Cardiac septum (tissue), 1 donor: ENCODE measurements at places on chromosomes 7 and 10. TPM values are rescaled to one million over a fixed set of nuclear protein-coding genes. Genes with fewer than 3 reads are reported as not detected.

DNA sequence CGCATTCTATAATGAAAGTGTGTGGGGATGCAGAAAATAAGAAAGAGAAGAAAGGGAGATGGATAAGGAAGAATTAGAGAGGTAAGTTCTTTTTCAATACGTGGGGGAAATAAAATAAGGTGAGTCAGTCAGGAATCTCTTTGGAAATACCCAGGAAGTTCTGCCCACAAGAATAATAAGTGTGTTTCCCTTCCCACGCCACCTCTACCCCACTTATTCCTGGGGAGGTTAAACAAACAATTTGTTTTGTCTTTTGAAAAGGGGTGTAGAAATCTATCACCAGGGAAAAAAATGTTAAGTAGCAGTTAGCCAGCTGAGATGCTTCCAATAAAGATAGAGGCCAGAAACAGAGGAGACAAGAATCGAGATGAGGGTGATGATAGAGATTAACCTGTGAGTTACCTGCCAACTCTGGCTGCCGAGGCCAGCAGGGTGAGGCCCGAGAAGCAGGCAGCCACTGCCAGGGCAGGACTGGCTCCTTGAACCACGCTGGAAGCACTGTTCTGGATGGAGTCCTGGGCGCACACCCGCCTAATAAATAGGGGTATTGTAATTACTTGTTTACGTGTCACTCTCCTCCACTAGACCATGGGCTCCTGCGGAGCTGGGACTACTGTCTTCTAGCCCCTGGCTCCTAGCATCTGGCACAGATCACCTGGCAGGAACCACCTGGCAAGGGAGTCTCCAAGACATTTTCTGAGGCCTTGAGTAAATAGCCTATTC is 191.3 kb downstream of the FGFR2 start:
- DNase-seq: no peak

DNA sequence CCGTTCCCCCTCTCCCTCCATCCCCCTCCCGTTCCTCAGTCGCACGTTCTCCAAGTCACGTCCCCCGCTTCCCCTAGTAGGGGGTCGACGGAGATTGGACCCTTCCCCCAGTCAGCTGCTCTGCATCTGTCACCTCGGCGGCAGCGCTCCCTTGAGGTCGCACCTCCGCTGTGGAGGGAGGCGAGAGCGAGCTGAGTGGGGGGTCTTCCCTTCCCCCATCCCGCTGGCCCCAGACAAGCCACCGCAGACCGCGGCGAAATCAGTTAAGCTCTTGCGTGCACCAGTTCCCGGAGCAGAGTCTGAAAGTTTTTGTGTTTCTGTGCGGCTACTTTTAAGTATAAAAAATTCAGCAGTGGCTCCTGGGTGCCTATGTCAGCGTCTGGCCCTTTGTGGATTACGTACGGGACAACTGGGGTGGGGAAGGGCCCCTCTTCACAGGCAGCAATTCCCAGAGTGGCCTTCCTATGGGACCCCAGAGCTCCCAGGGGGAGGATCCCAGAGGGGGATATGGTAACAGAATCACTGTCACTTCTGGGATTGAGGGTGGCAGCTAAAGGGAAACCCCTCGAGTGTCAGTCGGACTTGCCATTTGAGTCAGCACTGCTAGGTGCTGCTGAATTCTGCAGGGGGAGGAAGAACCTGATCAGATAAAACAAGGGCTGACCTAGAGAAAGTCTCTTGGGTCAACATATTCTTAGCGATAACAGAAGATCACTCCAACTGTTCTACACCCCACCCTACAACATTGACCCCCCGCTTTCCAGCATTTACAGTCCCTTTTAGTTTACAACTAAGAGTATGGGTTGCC is 12.5 kb upstream of the DDIT4 start:
- no peak for DNase-seq

DNA sequence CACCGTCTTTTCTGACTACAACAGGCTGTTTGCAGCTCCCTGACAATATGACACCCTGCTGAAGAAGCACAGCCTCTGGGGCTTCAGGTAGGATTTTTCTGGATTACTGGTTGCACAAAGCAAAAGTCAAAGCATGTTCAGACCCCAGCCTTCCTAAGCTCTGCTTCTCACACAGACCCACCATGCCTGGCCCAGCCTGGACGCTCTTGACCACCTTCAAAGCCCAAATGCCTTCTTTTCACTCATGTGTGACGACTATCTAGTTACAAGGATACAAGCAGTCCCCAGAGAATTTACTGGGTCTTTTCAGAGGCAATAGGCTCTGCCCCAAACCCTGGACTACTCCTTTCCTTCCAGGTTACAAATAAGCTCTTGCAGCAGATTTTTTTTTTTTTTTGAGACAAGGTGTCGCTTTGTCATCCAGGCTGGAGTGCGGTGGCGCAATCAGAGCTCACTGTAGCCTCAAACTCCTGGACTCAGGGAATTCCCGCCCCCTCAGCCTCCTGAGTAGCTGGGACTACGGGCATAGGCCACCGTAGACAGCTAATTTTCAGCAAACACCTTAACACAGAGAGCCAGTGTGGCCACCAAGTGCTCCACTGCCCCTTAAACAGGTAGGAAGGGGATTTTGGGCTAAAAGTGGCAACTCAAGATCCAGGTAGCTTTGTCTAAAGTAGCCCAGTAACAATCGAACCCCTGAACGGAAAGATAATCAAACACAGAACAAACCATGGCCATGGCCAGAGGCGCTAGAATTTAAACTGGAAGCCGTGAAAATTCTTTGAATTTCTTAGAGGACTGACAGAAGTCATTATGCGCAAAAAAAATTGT is 16.2 kb downstream of the SVIL start:
- no peak for DNase-seq

DNA sequence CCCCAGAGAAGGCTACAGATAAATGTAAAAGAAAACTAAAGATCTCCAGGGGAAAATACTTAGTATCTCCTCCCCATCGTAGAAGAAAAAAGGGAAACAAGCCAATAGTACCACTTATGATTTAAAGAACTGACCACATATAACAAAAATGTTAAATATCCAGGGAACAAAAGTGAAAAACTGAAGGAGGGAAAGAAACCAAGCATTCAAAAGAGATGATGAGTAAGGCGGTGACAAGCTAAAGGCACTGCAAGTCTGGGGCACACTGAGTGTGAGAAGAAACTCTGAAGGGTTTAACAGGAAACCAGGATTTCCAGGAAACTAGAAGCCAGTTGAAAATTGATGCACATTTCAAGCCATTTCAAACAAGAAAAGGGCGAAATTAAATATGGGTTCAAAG is 226.3 kb downstream of the AHR start:
- no peak for DNase-seq

DNA sequence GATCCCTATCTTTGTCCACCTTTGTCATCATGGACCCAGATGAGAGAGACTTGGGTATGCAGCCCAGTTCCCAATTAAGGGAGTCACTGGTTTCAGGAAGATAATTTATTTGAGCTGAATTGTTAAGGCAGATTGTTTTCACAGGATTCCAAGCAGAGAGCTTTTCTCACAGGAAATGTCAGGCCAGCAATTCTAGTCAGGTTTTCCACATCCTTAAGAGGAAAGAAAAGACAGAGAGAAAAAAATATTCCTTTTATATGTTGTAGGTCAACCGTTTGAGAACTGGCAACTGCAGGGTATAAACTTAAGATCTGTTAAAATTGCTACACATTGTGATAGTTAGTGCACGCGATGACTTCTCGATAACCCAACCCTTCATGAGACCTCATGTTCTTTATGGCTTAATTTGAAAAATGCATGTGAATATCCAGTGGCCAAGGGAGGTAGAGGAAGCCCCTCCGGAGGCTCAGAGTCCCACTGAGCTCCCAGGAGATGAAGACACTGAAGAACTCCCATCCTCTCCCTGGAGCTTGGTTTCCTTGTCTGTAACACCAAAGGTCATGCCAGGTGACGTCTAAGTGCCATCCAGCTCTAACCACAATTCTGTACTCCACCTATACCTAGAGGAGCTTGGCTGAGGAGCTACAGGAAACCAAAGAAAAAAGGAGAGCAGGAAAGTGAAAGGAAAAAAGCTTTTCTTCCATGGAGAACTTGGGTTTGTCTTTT is 45.6 kb downstream of the MINDY4 start:
- DNase-seq: no peak

- no peak for DNase-seq
Observed at GRCh38 chr10:101695404-101695890, 477 bp upstream of the FBXW4 start.

GRCh38 chr7:17027143-17027788 is 145.5 kb upstream of the AGR3 start:
- no peak for DNase-seq

DNA sequence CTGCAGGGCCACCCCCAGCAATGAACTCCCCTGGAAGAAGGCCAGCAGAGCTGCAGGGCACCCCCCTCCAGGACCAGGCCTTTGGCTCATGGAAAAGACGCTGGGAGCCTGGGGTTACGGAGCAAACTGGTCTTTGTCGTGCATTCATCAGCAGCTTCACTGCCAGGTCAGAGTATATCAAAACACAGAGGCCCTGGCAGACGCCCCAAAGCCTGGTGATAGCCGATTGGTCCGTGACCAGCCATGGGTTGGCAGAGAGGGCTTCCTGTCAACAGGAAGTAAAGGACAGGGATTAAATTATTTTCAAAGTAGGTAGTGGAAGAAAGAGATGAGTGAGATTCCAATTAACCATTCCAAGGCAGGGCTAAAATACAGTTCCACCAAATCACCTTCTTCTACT is 9.0 kb downstream of the PRKAG2 start:
- no peak for DNase-seq

- peak; percentile 50 for DNase-seq
Observed at GRCh38 chr7:3028071-3028757, 15.5 kb downstream of the CARD11 start.

DNA sequence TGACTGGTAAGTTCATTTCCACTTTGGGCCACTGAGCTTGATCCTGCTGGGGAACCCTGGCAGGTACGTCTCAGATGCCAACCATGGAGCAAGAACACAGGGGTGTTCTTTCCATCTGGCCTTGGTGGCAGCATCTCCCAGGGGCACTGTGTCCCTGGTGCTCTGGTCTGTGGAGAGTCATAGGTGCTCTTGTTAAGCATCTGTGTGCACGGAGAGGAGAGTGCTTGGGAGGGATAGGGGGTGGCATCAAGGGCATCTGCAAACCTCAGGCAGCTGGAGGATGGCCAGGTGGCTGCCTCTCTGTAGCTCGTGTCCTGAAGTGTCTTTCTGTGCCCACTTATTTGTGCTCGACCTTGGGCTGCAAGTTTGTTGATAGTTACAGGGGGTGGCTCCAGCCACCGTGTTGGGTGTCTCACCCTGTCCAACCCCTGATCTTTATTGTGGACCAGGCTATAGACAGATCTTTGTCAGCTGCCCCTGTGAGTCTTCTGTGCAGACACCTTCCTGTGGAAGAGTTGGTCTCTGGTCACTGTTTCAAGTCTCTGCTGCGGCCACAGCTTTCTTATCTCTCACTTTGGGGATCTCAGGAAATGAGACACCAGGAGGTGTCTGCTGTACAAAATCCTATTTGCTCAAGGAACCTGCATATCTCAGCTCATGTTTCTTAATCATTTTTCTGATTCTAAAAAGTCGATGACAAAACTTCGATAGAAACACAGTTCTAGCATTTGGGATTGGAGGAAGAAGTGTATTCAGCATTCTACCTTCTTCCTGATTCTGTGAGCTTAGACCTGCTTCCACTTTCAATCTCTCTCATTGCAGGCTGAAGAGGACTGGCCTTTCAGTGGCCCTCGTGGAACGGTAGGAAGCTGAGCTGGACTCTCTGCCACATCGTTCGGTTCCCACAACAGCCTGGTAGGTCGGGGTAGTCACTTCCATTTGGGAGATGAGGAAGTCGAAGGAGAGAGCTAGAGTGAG is 17.2 kb upstream of the GIMAP8 start:
- no peak for DNase-seq

- DNase-seq: no peak
Observed at GRCh38 chr10:124649214-124649613, 95.0 kb downstream of the FAM53B start.

DNA sequence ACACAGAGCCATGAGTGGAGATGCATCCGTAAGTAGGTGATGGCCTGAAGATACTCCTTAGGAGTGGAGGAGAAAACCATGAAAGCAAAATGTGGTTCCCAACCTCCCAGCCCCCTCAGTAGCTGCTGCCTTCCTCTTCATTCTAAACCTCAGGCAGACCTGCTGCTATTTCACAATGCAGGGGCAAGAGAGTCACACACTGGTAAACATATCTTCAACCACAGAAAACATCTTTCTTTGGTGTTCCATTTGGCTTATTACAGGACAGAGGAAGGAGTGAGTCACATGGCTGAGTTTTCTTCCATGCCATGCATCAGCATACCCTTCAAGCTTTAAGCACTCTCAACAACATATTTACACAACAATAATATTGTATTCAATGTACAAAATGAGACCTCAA is 342.1 kb downstream of the BMPER start:
- DNase-seq: no peak

- DNase-seq: no peak
Observed at GRCh38 chr10:88660598-88660884, 3.7 kb upstream of the LIPF start.

- no peak for DNase-seq
Observed at GRCh38 chr7:130500463-130500862, 8.6 kb downstream of the MEST start.

DNA sequence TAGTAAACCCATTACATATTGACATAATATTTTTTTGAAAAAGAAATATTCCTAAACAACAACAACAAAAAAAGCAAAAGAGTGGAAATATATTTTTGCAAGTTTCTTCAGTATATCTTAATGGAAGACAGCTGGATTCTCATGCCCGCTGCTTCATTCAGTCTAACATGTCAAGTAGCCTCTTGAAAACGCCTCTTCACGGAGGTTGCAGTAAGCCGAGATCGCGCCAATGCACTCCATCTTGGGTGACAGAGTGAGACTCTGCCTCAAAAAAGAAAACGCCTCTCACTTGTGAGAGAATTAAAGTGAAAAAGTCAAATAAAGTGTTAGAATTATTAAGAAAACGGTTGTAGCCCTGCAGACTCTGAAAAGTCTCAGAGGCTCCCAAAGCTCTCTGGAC is 1.3 kb downstream of the CUTC start:
- DNase-seq: no peak

GRCh38 chr10:3963191-3963673 is 178.2 kb upstream of the KLF6 start:
- DNase-seq: no peak

GRCh38 chr10:73731588-73732375 is 12.4 kb upstream of the SEC24C start:
- DNase-seq: no peak

The RNF148 gene
- total RNA-seq: 0.48 TPM

The PRSS1 gene
- total RNA-seq: not detected

The CFAP69 gene
- total RNA-seq: 3.6 TPM

The TMEM184A gene
- 0.08 TPM for total RNA-seq

The UPK3BL2 gene
- 7.7 TPM for total RNA-seq

The ZNF775 gene
- total RNA-seq: 3.4 TPM

The NPY gene
- total RNA-seq: not detected
